ENCODE measurements at places on chromosomes 4 and X.
A peak's percentile ranks its signal among the peaks of the same experiment; 100 is the strongest.

GRCh38 chr4:915595-915994, 16.5 kb downstream of the GAK start:
- no peak for DNase-seq

DNA sequence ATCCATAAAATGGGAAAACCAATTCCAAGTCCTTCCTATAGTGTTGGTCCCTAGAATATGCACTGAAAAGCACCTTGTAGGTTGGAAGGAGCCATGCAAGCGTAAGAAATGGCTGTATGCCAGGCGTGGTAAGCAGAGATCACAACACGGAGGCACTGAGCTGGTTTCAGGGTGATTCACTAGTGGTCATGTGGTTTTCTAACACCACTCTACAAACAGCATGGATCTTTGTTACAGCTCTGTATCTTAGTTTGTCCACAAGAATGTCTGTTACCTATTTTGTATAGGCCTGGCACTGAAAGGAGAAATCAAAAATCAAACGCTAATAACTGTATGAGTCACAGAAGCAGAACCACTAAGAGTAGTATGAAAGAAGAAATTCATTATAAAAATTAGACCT, 71.9 kb downstream of the MAGEB17 start:
- DNase-seq = peak; percentile 28

DNA sequence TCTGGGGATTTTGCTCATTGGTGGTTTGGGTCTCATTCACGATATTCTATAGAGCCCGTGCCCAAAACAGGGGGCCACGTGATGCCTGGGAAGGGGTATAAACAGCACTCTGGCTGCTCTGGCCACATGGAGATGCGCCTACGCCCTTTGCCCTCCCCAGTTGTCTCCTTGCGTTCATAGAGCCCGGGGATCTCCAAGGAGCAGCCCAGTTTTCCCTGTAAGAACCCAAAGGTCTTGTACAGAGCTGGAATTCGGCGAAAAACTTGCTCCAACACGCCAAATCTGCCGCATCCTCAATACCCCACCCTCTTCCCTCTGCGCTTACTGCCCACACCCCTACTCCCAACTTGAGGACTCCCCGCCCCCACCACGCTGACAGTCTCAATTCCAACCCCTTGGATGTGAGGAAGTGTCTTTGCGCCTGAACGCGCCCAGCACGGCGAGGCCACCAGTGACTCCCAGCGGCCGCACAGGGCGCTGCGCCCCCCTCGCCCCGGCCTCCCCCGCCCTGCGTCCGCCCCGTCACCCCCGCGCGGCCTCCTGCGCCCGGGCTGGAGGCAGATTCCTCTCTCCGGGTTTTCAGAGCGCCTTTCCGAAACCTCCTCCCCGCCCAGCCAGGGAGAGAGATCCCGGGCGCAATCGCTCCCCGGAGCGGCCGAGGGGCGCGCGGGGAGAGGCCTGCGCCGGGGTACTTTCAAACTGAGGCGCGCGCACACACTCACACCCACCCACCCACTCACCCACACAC, at the start of gene NHS:
Gene NHS, plus strand, starts transcription at position 582 of the 748 bp plus-strand sequence. CDS start 558 bp downstream, outside the sequence.
- peak; percentile 27 for DNase-seq

DNA sequence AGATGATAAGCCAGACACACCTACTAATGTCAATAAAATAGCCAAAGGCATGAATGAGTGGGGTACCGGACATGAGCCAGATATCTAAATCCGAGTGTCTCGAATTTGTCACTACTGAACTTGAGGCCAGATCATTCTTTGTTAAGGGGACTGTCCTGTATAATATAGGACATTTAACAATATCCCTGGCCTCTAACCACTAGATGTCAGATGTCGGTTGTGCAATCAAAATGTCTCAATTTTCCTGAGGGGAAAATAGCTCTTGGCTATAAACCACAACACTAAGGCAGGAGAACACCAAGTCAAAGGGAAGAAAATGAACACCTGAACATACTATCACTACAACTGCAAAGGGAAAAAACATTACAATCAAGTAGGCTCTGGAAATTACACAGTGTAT, 154.5 kb downstream of the GPM6A start:
- DNase-seq = no peak

GRCh38 chr4:16908377-16909021, 10.1 kb upstream of the LDB2 start:
- DNase-seq = no peak

DNA sequence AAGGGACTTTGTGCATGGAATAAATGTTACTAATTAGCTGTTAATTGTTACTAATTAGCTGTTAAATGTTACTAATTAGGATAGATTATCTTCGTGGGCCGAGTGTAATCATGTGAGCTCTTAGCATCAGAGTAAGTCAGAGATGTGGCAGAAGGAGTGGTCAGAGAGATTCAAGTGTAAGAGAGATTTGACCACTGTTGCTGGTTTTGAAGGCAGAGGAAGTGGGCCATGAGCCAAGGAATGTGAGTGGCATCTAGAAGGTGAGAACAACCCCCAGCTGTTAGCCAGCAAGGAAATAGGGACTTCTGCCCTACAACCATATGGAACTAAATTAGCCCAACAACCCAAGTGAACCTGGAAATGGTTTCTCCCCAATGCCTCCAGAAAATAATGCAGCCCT, 28.2 kb downstream of the ODAPH start:
- no peak for DNase-seq

- DNase-seq = peak; percentile 62
Measured at GRCh38 chrX:19739683-19740082, 147.7 kb downstream of the SH3KBP1 start.

- DNase-seq = no peak
Measured at GRCh38 chrX:38989076-38989475, 187.8 kb downstream of the MID1IP1 start.

DNA sequence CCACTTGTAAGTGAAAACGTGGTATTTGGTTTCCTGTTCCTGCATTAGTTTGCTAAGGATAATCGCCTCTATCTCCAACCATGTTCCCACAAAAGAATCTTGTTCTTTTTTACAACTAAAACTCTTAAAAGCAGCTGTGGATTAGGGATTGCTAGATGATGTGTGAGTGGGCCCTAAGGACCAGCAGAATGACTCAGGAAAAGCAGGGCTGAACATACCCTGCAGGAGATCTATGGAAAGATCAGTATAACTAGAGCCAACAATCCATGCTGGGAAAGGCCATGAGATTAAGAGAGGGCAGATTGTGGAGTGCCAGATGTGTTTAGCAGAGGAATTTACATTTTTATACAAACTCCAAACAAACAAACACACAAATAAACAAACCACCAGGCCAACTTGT, 128.4 kb upstream of the TMEM164 start:
- DNase-seq = no peak

DNA sequence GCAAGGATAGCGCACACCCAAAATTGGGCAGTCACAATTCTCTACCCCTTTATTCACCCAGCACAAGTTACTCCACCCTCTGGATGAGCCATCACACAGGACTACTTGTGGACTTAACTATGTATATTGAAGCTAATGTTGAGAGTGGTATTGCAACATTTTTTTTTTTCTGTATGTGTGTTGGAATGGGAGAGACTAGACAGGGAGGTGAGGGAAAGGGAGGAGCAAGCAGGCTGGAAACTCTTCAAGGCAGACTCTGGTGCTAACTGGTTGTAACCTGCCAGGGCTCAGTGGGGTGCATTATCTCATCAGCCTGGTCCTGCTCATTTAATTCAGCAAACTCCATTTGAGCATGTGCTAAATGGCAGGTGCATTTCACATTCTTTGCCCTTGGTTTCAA, 18.4 kb upstream of the CWH43 start:
- no peak for DNase-seq

- DNase-seq = no peak
Measured at GRCh38 chr4:52143815-52144214, 92.7 kb downstream of the SPATA18 start.

DNA sequence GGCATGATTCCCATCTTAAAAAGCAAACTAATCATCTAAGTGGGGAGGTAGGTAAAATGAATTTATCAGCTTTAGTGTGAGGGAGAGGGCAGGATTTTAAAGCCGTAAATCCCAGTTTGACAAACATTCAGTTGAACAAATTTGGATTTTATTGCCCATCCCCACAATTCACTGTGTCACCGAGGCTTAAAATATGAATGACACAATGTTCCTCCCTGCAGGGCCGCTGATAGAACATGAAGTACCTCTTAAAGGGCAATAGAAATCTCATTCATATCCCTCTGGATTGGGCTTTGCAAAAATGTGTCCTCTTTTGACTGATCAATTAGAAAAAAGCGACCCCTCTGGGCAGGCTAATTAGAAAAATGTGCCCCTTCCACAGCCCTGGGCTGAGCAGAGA, 45.5 kb upstream of the SMAD1 start:
- no peak for DNase-seq

- DNase-seq = no peak
Measured at GRCh38 chr4:82624819-82625218, 63.0 kb upstream of the TMEM150C start.

DNA sequence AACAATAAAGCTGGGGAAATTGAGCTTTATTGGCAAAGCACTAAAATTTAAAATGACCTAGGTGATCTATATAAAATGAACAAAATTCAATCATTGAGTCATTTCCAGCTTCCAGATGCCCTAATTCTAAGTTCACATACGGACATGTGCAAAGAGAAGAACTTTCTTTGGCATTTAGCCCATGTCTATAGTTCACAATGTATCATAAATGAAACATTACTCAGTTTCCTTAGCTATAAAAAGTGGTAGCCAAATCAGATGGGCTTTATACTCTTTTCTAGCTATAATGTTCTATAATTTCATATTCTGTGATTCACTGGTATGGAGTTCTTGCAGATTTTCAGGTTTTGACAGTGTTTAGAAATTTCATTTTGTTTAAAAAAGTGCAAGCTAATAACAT, 327.4 kb downstream of the KCTD8 start:
- DNase-seq = no peak

GRCh38 chr4:3612934-3613333, 80.7 kb upstream of the LRPAP1 start:
- DNase-seq = no peak

- no peak for DNase-seq
Measured at GRCh38 chr4:167380964-167381363, 146.7 kb upstream of the SPOCK3 start.

GRCh38 chr4:41657561-41657960, 91.0 kb downstream of the PHOX2B start:
- no peak for DNase-seq

- no peak for DNase-seq
Measured at GRCh38 chrX:123337886-123338639, 154.0 kb downstream of the GRIA3 start.

GRCh38 chr4:36043901-36044300, 200.4 kb downstream of the ARAP2 start:
- DNase-seq = no peak

GRCh38 chrX:129830494-129830893, 13.2 kb downstream of the ZDHHC9 start:
- no peak for DNase-seq

DNA sequence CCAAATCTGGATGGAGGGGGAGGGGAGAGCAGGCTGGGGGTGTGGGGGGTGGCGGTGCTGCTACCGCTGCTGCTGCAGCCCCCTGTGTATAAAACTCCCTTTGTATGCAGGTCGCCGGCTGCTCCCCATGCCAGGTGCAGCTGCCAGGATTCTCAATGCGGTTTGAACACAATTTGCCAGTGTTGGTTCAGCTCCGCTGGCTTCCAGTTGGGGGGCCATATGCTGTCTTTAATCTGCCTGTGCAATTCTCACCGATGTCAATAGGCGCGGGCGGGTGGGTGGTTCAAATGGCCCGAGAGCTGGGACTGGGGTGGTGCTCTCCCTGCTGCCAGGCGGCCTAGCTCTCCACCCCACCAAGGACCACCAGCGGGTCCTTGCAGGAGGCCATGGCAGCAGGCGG, 257.6 kb downstream of the BCOR start:
- DNase-seq = no peak

DNA sequence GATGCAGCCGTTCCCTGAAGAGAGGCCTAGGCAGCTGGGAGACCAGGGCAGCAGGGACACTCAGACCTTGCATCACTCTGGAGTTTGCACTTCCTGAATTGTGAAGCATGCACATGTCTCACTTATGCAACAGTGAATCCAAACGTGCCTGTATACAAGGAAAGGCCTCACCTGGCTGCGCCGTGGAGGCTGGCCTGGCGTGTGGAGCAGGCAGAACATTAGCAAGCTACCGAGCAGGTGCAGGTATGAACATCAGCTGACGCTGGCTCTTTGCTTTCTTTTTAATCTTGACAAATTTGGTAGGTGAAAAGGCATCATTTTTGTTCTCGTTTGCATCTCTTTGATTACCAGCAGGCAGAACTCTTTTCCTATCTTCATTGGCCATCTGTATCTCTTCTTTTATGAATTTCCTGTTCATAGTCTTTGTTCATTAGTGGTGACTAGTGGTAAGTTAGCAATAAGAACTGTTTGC, 37.1 kb upstream of the IRAK1 start:
- DNase-seq = no peak

GRCh38 chr4:83589279-83589678, 53.4 kb downstream of the GPAT3 start:
- DNase-seq = no peak

DNA sequence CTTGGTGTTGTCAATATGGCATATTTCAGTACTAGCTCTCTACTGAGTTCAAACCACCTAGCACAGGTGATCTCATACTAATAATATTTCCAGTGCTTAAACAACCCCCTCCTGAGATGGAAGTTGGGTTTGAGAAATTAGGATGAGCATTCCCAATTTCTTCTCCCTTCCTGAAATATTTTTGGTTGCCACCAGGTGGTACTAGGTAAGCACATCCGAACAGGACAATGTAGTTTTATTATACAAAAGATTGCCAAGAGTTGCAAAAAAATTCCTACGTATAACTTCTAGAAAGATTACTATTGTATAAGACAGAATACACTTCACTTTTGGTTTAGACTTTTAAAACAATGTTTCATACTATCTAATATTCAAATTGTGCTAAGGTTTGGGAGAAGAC, 484.5 kb downstream of the PACRGL start:
- DNase-seq = no peak

DNA sequence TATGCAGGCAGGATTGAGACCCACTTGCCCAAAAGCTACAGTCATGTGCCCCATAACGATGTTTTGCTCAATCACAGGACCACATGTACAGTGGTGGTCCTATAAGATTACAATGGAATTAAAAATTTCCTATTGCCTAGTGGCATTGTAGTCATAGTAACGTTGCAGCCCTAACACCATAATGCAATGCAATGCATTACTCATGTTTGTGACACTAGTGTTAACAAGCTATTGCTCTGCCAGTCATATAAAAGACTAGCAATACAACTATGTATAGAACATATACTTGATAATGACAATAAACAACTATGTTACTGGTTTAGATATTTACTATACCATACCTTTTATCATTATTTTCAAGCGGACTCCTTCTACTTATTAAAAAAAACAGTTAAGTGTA, 50.6 kb downstream of the VGLL1 start:
- DNase-seq = no peak

DNA sequence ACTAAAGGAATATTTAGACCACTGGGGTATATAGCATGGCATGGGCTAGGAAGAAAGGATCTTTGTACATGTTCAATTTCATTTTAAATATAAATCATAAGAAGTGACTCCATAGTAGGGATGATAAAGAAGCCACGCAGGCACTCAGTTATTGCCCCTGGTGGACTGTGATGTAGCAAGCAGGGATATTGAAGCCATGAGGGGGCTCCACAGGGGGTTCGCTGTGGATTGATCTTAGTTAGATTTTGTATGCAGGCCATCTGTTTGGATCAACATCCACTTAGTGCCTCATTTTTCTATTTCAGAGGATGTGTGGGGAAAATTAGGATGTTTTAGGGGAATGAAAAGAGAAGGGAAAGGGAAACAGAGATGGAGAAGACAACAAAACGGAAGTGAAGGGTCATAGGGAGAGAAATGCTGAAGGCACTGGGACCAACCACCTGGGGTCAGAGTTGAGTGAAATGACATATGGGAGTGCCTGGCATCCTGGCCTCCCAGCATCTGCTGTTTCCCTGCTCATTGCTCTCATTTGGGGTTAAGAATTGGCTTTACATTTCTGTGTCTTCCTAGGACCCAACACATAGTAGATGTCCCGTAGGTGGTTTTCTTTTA, 11.2 kb upstream of the FREM3 start:
- DNase-seq = no peak

Measured in stimulated activated CD8-positive, alpha-beta memory T cell treated with anti-CD3 and anti-CD28 coated beads, Interleukin-4, amount 100 ng/mL, for 48 hours (primary cell).